ACHN (cell line): ENCODE measurements at places on chromosomes 13 and 19.

DNA sequence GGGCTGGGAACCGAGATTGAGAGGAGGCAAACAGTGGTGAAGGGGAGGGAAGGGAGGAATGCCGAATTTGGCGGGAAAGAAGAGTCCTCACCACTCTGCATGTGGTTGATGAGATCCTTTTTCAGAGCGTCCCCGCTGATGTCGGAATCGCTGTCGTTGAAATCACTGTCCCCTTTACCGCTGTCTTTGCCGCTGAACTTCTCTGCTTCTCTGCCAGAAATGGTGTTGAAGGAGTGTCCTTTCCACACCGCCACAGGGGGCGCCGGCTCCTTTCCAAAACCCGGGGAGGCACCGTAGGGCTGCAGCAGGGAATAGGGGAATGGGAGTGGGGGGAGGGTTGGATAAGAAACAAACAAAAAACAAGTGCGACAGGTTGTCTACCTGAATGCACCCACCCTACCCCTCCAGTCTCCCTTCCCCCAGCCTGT is 3.1 kb downstream of the PCDH8 start:
- no peak for DNase-seq

DNA sequence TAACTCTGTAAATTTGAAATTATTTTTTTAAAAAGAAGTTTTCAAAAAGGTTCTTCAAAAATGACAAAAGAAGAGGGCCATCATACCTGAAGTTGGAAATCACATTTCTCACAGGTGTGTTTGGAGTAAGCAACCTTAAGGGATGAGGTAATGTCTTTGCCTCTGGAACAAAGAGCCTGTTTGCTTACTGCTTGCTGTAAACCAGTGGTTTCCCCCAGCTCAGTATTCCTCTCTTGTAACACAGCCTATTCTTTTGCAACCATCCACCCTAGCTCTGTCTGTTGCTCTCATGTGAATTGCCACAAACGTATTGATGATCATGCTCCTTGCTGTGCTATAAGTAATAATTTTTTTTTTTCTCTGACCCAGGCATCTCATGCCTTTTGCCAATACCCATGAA is 38.1 kb downstream of the UCHL3 start:
- no peak for DNase-seq

DNA sequence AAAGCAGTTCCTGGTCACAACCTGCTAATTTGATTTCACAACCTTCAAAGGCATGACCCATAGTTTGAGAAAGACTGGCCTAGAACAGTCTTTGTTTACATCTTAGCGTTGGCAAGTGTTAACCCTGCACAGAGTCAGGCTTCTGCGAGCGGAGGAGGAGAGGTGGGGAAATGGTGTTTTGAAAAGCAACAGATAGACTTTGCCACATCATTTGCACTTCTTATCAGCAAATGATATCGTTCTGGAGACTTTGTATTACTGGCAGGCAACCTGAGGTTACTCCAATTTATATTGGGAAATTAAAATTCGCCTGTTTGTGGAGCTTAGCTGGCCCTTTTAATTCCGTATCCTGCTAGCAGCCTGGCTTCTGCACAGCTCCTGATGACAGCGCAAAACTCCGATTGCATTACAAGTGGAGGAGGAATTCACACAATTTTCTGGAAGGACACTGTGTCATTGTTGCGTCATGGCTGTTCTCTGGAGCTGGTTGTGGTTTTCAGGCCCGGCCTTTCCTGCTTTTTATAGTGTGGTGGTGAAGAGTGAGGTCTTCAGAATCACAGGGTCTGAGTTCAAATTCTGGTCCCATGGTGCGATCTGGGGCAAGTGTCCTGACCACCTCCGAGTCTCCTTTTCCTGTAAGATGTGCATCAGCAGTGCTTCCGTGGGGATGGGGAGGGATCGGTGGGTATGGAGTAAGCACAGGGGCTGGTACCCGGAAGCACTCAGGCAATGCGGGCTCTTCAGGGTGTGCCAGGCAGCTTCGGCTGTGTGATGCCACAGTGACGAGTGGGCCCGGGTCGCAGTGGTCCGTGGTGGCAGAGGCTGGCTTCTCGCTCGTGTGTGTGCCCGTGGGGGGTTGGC is 49.1 kb upstream of the EHD2 start:
- DNase-seq = no peak

DNA sequence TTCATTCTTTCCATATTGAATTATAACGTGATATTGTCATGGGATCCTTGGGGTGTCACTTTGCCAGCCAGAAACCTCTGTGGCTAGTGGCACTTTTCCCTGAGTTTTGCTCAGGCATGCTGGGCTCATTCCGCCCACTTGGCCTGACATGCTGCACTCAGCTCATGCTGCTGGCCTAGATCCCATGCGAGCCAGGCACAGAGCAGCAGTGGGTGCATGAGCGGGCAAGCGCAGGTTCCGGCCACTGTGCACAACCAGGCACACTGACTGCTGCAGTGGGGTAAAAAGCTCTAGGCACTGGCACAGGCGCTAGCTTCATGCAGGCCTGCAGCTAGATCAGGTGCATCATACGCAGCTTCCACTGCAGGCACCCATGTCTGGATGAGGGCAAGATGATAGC is 221.2 kb downstream of the MAB21L1 start:
- no peak for DNase-seq

GRCh38 chr13:95019886-95020285 is 281.4 kb downstream of the ABCC4 start:
- no peak for DNase-seq

GRCh38 chr13:53781941-53782340 is 753.3 kb downstream of the OLFM4 start:
- no peak for DNase-seq

DNA sequence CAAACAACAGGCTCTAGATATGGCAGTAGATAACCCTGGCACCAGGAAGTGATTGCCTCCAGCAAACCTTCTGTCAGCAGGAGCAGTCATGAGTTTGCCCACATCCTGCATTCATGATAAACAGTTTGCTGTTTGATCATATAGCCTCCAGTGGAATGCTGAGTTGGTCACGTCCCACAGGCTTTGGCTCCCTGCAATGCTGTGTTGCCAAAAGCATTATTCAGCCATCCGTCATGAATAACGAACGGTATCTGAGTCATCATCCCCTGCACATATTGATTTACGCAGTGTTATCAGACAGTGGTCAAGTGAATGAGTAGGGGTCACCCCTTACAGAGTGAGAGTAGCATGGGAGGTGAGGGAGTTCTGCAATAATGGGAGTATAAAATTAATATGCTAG is 21.9 kb upstream of the ZNF432 start:
- DNase-seq = no peak

DNA sequence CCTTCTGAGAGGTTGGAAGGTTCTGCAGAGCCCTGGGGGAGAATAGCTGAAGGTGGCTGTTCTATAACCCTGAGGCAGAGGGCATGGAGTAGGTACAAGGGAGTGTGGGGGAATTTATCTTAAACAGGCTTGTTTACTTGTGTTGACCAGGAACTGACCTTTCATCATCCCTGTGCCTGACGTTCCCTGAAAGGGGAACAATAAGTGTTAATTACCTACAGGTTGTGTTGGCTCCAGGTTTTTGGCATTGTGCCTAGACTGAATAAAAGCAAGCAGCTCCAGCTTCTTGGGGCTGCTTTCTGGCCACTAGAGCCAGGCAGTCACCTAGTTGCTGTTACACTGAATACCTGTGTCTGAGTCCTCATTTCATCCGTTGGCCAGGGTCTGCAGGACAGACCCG is 60.0 kb downstream of the ZNF627 start:
- no peak for DNase-seq
